Right ventricle myocardium inferior (tissue), 1 donor: ENCODE measurements at places on chromosomes 7 and 10.

GRCh38 chr10:89207181-89207800, at the start of gene CH25H:
Gene CH25H (minus strand): TSS chr10:89207317. CDS start chr10:89207292, 25 bp downstream.
- DNase-seq: peak; percentile 84

- DNase-seq: no peak
Measured at GRCh38 chr7:80027611-80028173, 106.9 kb upstream of the GNAI1 start.

DNA sequence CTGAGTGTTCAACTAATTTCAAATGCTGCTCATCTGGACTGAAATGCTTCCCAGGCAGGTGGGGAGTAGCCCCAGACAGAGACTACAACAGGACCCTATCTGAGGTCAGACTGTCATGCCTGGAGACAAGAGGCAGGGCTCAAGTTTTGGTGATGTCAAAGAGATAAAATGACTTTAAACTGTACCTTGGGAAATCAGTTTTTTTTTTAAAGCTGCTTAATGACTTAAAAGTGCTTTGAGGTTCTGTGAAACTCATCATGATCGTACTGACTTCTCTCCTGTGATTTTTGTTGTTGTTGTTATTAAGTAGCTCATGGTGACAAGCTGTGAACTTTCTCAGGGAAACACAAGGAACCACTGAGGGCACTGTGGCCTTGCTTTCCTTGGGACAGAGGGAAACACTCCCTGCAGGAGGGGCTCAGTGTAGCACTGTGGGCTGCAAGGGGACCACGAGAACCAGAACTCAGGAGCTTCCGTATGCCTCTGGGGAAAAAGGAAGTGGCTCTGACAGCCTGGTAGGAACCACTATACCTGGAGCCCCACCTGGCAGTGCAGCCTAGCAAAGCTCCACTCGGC, 9.5 kb downstream of the HIPK2 start:
- DNase-seq: no peak

DNA sequence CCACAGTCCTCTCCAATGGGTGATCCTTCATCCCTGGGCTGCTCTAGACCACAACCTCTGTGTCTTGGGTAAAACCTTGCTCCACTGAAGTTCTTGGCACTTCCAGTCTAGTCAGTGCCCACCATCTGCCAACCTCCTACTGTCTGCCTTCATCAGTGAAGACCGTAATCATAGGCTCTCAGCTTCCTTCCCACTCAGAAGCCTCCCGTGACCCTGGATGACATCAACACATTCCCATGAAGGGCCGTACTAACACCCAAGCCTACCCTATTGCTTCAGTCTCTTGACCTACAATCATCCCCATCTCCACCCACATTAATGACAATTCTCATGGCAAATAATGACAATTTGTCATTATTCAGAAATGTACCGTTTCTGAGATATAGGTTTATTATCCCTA, 27.6 kb upstream of the GARS1 start:
- DNase-seq: no peak

DNA sequence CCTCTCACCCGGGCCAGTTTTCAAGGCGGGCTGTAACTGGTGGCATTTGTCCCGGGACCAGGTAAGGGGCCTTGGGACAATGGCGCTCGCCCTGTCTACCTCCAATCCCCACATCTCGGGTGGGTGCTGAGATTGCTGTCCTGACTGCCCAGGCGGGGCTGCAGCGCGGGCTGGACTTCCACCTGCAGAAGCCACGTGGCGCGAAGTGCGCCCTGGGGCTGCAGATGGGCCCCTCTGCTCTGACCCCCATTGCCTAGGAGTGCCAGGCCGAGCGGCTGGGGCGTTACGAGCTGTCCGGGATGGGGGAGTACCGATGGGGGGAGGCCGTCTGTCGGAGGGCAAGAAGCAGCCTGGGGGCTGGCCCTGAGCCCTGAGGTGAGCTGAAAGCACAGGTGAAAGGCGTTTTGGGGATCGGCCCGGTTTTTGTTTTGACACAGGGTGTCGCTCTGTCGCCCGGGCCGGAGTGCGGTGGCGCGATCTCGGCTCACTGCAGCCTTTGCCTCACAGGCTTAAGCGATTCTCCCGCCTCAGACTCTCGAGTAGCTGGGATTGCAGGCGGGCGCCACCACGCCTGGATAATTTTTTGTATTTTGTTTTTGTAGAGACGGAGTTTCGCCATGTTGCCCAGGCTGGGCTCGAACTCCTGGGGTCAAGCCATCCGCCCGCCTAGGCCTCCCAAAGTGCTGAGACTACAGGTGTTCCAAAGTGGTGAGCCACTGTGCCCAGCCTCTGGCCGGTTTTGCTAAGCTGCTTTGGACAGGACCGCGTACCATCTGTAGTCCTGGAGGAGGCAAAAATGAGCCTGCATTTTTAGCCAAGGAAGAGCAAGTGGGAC, at the start of gene SFXN2:
TSS of gene SFXN2 (plus strand) at position 16 of the 835 bp plus-strand sequence. CDS start 12,001 bp downstream, outside the sequence.
- DNase-seq: no peak

- no peak for DNase-seq
Measured at GRCh38 chr7:151141855-151142685, 25.4 kb downstream of the GBX1 start.

- DNase-seq: no peak
Measured at GRCh38 chr7:1455241-1455939, 3.9 kb downstream of the MICALL2 start.

- DNase-seq: no peak
Measured at GRCh38 chr7:86013662-86014061, 630.0 kb upstream of the GRM3 start.

- no peak for DNase-seq
Measured at GRCh38 chr10:22550732-22551131, 163.6 kb downstream of the PIP4K2A start.

DNA sequence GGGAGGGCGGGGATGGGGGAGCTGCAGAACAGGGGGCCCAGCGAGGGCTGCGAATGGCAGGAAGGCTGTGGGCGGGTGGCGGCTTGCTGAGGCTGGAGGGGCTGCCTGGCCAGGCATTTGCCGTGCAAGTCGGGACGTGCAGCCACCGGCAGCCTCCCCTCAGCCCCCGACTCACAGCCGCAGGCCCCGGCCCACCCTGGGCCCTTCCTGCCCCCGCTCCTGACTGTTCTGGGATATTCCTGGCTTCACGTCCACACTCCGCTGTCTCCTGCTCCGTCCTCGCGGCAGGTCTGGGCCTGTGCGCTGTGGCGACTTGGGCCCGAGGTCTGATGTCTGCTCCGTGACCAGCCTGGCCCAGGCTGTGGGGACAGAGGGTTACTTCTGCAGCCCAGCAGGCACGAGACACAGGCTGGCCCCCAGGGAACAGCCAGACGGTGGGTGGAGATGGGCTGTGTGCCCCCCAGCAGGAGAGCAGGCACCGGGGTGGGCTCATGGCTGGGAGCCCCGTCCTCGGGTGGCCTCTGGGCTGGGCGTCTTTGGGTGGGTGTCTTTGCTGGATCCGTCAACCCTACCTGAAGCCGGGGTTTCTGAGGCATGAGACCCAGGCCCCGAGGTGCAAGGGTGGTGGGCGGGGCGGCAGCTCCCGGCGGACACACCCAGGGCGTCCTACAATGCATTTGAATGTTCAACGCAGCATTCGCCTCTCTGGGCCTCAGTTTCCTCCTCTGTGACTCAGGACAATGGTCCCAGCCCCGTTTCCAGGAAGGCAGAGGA, 86.5 kb downstream of the FOXL3 start:
- no peak for DNase-seq
